EH (cell line): ENCODE measurements at places on chromosomes 1 and 21.

GRCh38 chr1:64358692-64359091, 111.2 kb upstream of the CACHD1 start:
- no peak for DNase-seq

DNA sequence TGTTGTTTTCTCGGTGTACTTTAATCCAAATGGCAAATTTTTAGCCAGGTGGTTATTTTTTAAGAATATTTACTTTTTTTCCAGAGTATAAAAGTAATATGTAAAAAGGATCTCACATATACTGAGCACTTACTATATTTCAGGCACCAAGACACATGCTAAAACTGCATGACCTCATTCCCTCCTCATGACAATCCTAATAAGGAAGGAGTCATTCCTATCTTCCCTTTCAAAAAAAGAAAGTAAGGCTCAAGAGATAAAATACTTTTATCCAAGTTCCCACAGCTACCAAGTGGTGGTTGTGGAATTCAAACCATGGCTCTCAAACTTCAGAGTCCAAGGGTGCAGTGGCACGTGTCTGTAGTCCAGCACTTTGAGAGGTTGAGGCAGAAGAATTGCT, 19.4 kb downstream of the ATP2B4 start:
- DNase-seq, result peak; percentile 73

- DNase-seq, result no peak
Measured at GRCh38 chr1:3692598-3692997, 40.3 kb downstream of the TP73 start.

GRCh38 chr1:19308509-19308907, 3.4 kb downstream of the AKR7A2 start:
- DNase-seq, result no peak

DNA sequence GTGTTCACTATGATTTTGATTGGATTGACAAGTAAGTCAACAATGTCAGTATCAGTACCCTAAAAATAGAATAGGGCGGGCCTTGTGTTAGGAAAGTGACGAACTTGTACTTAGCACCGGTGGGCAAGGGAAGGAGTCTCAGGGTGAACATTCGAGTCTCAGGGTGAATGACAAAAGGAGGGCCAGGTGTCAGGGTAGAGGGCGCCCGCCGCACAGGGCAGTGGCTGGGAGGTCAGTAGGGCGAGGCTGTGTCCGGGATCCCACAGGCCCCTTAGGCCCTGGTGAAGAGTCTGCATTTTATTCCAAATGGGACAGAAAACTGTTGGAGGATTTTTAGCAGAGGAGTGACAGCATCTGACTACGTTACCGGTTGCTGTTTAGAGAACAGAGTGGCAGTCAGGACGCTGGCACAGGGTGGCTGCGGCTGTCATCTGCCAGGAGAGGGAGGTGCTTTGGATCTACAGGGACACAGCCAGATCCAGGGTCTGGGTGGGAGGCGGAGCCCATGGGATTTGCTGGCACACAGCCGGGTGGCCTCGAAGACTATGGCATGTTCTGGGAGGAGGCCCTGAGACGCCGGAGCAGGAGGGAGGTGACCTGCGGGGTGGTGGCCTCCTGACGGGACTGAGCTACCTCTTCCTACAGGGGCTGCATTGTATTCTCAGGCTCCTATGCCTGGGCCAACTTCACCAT, 11.0 kb downstream of the AGTRAP start:
- no peak for DNase-seq

- no peak for DNase-seq
Measured at GRCh38 chr1:199808110-199808870, 219.2 kb upstream of the NR5A2 start.

DNA sequence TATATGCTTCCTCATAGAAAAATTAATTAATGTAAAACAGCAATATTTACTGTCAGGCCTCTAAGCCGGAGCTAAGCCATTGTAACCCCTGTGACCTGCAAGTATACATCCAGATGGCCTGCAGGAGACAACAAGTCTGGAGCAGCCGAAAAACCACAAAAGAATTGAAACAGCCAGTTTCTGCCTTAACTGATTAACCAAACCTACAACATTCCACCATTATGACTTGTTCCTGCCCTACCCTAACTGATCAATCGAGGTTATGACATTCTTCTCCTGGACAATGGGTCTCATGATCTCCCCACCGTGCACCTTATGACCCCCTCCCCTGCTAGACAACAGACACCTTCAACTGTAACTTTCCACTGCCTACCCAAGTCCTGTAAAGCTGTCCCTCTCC, 205.8 kb upstream of the DUSP10 start:
- DNase-seq, result no peak
